ENCODE measurements at places on chromosomes 12 and 14. TPM values are rescaled to one million over a fixed set of nuclear protein-coding genes. Genes with fewer than 3 reads are reported as not detected.

DHH gene
- total RNA-seq: 1.3 TPM

- DNase-seq: no peak
Observed at GRCh38 chr14:79225815-79226214, 985.5 kb downstream of the DIO2 start.

DNA sequence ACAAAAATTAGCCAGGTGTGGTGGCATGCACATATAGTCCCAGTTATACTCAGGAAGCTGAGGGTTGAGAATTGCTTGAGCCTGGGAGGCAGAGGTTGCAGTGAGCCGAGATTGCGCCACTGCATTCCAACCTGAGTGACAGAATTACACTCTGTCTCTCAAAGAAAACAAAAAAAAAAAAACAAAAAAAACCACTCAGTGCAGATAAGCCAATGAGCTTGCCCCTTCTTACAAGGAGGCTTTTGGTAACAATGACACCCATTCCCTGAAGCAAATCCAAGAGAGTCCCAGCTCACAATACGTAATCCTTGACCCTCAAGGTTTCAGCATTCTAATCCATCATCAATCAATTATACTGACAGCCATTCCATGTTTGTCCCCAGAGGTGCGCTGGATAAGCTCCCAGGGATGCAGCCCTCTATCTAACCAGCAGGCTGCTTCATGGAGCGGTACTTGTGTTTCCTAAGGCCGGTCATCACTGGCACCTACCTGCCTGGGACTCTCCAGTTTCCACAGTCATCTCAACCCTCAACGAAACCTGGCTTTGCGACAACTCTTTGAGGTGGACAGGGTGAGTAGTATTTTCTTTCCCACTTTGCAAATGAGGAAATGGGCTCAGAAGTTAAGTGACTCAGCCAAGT lies 12.4 kb downstream of the GCN1 start:
- DNase-seq: no peak

GRCh38 chr14:83300476-83301064 lies 1766.9 kb upstream of the SEL1L start:
- no peak for DNase-seq

- DNase-seq: no peak
Observed at GRCh38 chr12:84421103-84421502, 491.5 kb downstream of the SLC6A15 start.

KCNC2 gene
- total RNA-seq: not detected

GRCh38 chr12:49345825-49346658 lies 646 bp upstream of the DNAJC22 start:
- no peak for DNase-seq

SYNDIG1L gene
- total RNA-seq: 1.2 TPM

DNA sequence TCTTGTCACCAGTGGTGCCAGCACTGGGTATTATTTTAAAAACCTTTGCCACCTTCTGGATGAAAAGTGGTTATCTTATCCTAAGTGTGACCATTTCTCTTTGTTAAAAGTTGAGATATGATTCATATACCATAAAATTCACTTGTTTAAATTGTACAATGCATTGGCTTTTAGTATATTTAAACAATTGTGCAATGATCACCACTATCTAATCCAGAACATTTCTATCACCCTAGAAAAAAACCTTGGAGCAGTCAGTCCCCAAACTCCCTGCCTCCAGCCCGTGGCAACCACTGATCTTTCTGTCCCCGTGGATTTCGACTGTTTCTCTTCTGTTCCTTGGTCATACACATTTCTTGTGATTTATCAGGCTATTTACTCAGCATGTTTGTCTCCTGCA lies 28.3 kb downstream of the SH2B3 start:
- DNase-seq: no peak

DNA sequence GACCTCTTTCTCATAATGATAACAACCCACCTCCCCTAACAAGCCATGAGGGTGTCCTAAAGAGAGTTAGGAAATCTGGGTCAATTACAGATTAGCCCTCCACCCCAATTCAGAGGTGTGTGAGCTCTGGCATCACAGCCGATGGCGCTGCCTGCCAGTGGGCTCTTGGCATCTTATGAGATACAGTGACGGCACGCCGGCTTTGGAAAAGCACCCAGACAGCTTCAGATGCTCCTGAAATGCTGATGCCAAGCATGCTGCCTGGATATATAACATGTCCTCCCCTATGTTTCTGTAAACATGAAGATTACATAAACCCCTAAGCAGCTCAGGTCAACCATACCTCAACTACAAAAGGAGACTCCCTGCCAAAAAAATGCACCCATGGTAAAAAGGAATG lies 152.6 kb downstream of the TTC7B start:
- DNase-seq: no peak

DNA sequence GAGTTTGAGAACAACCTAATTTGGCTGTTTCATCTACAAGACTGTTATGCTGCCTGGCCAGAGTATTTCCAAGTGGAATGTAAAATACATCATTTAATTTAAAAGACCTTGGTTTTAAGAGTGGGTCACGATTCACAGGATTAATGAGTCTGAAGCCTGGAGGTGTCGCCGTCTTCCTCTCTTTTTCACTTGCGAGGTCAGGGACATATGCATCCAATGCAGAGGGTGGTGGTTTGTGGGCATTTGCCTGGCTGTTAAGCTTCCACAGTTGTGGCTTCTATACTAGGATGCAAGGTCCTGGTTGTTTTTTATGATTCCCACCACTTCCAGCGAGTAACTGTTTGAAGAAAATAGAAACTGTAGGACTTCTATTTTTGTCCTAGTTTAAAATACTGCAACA lies 22.8 kb upstream of the RASSF3 start:
- DNase-seq: no peak

VPS33A gene
- total RNA-seq: 14.5 TPM

GRCh38 chr12:94079566-94080340 lies 68.6 kb upstream of the PLXNC1 start:
- DNase-seq: no peak

- no peak for DNase-seq
Observed at GRCh38 chr14:50667684-50667995, 466 bp downstream of the SAV1 start.

P2RX4 gene
- total RNA-seq: 22.3 TPM

DNA sequence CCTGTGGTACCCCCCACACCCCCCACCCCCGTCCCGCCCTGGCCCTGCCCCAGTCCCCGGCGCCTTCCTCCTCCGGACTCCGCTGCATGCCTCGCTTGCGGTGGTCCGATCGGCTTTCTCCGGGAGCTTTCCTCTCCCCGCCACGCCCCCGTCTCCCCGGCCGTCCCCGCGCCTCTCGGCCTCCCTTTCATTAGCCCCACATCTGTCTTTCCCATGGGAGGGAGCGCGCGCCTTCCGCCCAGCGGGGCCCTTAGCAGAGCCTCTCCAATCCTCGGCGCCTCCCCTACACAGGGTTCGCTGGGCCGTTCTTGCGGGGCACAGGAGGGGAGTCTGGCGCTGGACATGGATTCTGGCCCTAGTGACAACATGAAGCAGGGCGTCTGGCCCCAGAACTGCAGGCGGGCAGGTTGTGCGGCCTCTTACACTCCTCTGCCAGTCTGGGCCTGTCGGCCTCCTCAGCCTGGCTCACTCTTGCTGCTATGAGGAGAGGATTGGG lies 1.5 kb upstream of the EFS start:
- DNase-seq: peak; percentile 91

- DNase-seq: no peak
Observed at GRCh38 chr14:77231721-77232120, 39.3 kb downstream of the NGB start.

DNA sequence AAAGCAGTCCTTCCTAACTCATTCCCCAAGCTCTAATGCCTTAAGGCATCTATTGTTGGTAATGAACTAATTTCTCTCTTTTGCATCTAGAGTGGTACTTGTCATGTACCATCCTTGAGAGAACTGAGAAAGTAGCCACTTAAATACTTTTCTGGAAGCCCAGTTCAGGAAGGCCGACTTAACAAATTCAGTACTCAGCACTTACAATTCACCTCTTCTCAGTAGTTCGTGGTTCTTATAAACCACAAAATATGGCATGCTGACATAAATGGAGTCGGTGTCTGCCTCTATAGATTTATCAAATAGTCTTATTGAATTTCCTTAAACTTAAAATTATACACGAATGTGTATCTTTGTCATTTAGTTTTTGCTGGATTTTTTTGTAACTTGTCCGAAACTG lies 9.4 kb upstream of the COCH start:
- DNase-seq: no peak

- DNase-seq: no peak
Observed at GRCh38 chr12:104741077-104741476, 217.0 kb downstream of the SLC41A2 start.

DNA sequence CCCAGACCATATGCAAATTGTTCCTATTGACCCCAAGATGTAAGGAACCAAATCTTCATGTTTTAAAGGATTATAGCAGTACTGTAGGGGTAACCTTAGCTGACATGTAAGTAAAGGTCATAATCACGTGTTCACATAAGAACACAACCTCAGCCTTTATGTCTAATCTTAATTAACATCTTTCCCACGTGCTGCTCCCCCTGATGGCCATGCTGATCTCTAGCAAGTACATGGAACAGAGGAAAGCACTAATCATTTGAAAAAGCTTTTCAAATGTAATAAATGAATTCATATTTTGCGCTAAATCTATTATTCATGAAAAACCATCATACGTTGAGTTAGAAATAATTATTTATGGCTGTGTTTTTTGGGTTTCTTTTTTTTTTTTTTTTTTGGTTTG lies 30.5 kb upstream of the ITPR2 start:
- no peak for DNase-seq

DNA sequence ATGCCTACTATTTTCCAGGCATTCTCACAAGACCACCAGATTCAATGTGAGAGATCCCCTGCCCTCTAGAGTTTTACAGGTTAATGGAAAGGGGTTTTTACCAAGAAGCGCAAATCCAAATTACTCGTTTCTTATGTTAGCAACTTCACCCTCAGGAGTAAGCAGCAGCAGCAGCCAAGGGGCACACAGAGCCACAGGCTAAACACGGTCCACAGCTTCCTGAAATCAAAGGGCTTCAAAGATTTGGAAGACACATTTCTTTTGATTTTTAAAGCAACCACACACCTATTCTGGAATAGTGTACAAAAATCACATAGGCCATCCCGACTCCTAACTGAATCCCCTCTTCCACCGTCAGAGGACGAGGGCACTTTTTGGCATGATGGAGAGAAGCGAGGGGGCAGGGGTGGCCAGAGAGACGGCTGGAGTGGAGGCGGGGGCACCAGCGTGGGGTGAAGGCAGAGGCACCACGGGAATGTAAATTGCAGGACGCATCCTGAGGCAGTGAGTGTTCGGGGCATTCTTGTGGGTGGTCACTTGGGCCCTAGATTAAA lies 107.0 kb downstream of the ARF6 start:
- no peak for DNase-seq

GRCh38 chr14:63647696-63648410 lies 6.2 kb upstream of the WDR89 start:
- DNase-seq: no peak

DNA sequence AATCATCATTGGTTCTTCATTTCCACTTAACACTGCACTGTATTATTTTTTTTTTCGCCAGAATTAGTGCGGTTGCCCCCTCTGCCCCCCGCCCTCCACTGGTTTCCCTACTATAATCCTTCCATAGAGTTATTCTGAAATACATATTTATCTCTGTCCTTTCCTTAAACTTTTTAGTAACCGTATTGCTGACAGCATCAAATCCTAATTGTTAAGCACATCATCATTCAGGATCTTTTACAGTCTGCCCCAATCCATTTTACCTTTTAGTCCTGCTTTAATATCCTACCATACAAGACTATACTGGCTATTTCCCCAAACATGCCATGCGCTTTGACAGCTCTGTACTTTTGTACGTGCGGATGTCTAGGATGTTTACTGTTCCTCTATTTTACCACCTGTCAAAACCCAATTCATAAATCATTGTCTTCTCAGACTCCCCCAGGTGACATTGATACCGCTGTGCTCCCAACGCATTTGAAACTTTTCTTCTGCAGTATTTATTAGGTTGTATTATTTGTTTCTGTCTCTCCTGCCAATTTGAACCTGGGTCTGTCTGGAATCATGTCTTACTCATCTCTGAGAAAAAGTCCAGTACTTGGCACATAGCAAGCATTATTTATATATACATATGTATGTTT lies 1.0 kb downstream of the FGFR1OP2 start:
- DNase-seq: no peak

- peak; percentile 23 for DNase-seq
Observed at GRCh38 chr12:49881415-49882247, 22.1 kb downstream of the FAIM2 start.

ACRBP gene
- 5.2 TPM for total RNA-seq

DNA sequence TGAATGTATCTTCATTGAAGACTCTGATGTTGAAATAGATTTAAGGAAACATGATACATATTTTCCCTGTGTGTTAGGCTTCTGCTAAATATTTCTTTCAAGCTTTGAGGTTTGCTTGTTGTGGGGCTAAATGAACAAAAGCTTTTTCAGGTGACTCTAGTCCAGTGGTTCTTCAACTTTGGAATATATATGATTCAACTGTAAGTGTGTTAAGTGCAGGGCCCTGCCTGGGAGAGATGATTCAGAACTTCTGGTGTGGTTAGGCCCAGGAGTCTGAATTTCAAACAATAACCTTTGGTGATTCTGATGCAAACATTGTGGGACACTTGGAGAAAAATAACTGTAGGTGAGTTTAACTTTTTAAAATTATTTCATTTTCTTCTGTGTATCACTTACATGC lies 93.0 kb downstream of the TRHDE start:
- no peak for DNase-seq

AHNAK2 gene
- 25.5 TPM for total RNA-seq

C1S gene
- 1,087 TPM for total RNA-seq

- no peak for DNase-seq
Observed at GRCh38 chr14:70555890-70556289, 21.1 kb upstream of the ADAM20 start.

DNA sequence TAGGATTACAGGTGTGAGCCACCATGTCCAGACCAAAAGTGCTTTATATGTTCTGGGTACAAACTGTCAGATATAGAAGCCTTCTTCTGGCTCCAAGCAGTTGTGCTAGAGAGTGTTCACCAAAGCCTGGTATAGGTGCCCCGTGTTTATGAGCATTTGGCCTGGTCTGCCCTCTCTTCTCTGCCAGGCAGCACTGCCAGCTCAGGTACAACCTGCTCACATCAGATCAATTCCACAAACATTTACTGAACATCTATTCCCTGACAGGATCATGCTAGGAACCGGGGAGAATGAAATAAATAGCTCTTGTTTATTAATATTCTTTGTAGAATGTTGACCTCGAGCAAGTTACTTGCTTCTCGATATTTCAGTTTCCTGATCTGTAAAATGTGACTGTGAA lies 20.0 kb upstream of the SOCS2 start:
- DNase-seq: no peak

GRCh38 chr12:57001448-57001906 lies 4.9 kb downstream of the ZBTB39 start:
- peak; percentile 82 for DNase-seq

GRCh38 chr12:131506426-131506825 lies 204.5 kb upstream of the SFSWAP start:
- DNase-seq: no peak

- DNase-seq: no peak
Observed at GRCh38 chr12:53618275-53618674, 7.9 kb downstream of the ATF7 start.

DNA sequence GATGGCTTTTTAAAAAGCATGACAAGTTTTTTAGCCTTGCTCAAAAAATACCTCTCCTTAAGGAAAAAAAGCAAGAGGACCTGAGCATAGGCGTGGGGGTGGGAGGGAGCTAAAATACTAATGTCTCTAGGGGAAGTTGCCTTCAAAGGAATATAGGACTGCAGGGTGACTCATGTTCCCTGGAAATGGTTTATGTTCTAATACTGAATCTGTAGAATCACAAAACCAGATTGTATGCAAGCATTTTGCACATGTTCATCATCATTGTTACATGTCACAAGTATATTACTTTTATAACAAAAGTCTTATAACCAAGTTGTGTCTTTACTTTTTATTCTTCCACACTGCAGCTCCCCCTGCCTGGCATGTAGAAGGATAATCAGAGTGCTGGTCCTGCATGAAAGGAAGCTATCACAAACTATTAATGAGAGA lies 36.6 kb downstream of the GPR135 start:
- DNase-seq: no peak

TMEM132C gene
- total RNA-seq: 0.78 TPM
